Fibroblast of lung (primary cell): ENCODE measurements at places on chromosomes 4 and X. TPM values are rescaled to one million over a fixed set of nuclear protein-coding genes. Genes with fewer than 3 reads are reported as not detected.

CXCL13 gene
- not detected in 2 replicates for total RNA-seq

CDKL2 gene
- total RNA-seq: 1.8 and 2.3 TPM in 2 replicates

GUCY1B1 gene
- total RNA-seq: 37.8 and 39.3 TPM in 2 replicates

ANAPC4 gene
- 23.4 and 27.1 TPM in 2 replicates for total RNA-seq

ODAM gene
- total RNA-seq: not detected in 2 replicates

ENPEP gene
- total RNA-seq: 0.51 TPM in 1 of 2 replicates, not detected in the other
